Stimulated activated CD4-positive, alpha-beta T cell treated with anti-CD3 and anti-CD28 coated beads, Interleukin-12 subunit alpha, Interleukin-12 subunit beta, amount 100 ng/mL, for 4 hours (primary cell): ENCODE measurements at places on chromosomes 4 and X.

GRCh38 chr4:128517096-128517738 lies 229.6 kb upstream of the PGRMC2 start:
- DNase-seq, result no peak

DNA sequence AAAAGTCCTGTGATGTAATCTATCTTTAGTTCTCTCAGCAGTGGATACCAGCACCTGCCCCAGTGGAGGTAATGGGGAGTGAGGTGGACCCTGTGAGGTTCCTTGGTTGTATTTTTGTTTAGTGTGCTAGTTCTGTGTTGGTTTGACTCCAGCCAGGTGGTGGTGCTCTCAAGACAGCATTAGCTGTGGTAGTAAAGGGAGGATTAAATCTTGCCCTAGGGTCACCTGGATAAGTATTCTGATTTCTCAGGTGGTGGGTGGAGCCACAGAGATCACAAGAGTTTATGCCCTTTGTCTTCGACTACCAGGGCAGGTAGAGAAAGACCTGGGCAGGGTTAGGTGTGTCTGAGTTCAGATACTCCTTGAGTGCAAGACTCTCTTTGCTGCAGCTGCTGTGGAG lies 176.3 kb upstream of the EDA2R start:
- no peak for DNase-seq

- no peak for DNase-seq
These were observed 840 bp upstream of the RPL34 start for GRCh38 chr4:108619372-108620100.

GRCh38 chr4:96775501-96775900 lies 935.6 kb downstream of the PDHA2 start:
- DNase-seq, result no peak

GRCh38 chr4:152535360-152535902 lies 461 bp downstream of the FBXW7 start:
- peak; percentile 24 for DNase-seq

- peak; percentile 62 for DNase-seq
These were observed 45.6 kb downstream of the SMARCA5 start for GRCh38 chr4:143558823-143559756.

DNA sequence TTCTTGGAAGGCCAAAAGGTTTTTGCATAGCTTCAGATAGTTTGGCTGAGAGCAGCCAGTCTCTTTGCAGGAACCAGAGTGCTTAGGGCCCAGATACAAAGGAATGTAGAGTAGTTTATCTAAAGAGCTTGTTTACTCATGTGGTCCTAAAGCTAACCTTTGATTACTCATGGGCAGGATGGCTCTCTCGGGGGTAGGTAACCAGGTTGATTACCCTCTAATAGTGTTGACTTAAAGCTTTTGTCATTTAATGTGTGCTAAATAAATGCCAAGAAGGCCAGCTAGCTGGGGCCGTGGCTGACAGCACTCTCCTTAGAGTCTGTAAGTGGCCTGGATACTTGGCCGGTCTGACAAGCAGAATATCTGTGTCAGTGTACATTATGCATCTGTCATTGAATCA lies 69.7 kb upstream of the MAGEB16 start:
- no peak for DNase-seq

GRCh38 chrX:155819966-155820491 lies 61.1 kb upstream of the VAMP7 start:
- peak; percentile 8 for DNase-seq

DNA sequence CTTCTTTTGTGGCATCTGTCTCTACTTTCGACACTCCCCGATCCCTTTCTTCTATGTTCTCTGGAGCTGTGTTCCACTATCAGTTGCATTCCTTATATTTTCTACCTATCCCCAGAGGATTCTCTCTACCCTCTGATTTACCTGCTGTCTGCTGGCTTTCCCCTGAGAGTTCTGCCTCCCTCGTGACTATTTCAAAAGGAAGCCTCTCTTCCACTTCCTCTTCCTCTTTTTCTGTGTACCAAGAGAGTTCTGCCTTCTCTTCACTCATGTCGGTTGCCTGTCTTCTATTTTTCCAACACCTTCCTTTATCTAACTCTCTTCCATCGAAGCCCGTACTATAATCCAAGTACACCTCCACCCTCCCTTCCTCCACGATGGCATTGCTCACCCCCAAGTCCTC lies 631.7 kb downstream of the SMARCA1 start:
- DNase-seq, result no peak

GRCh38 chrX:154123241-154124219 lies 20.5 kb upstream of the OPN1LW start:
- DNase-seq, result no peak

DNA sequence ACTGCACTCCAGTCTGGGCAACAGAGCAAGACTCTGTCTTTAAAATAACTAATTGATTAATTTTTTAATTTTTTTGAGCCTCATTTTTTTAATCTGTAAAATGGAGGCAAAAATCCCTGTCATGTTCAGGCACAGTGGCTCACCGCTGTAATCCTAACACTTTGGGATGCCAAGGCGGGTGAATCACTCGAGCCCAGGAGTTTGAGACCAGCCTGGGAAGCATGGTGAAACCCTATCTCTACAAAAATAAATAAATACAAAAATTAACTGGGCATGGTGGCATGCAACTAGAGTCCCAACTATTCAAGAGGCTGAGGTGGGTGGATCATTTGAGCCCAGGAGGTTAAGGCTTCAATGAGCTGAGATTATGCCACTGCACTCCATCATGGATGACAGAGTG lies 15.4 kb downstream of the AMTN start:
- no peak for DNase-seq

DNA sequence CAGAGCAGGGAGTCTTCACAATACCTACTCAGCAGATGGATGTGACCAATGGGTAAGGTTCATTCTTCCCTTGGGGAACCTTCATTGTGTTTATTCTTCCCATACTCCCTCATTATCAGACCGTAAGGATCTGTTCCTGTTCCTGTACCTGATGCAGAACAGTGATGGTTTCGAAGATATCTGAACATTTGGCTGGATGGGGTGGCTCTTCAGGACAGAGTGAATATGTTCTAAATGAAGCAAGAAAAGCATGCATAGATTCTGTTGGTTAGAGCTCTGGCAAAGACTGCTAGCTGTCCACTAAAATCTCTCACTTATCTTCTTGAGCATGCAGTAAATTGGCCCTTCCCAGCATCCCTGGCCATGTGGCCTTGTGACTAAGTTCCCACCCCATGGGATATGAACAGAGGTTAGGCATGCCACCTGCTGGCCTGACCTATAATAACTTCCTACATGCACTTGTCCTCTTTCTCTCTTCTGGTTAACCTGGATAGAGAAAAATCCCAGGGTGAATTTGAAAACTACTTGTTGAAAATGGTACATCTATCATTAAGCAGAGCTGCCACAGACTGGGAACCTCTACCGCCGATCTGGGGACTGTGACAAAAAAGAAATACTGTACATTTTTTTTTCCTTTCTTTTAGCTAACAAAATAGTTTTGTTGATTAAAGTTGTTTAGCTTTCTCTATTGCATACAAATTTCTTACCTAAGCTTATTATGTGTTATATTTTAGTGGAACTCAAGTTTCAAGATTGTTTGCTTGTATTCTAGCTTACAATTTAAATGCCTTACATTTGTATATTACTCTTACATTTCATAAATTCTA lies 60.0 kb upstream of the BANK1 start:
- DNase-seq, result peak; percentile 23

- DNase-seq, result no peak
These were observed 31.5 kb upstream of the GLRA3 start for GRCh38 chr4:174860588-174860987.

DNA sequence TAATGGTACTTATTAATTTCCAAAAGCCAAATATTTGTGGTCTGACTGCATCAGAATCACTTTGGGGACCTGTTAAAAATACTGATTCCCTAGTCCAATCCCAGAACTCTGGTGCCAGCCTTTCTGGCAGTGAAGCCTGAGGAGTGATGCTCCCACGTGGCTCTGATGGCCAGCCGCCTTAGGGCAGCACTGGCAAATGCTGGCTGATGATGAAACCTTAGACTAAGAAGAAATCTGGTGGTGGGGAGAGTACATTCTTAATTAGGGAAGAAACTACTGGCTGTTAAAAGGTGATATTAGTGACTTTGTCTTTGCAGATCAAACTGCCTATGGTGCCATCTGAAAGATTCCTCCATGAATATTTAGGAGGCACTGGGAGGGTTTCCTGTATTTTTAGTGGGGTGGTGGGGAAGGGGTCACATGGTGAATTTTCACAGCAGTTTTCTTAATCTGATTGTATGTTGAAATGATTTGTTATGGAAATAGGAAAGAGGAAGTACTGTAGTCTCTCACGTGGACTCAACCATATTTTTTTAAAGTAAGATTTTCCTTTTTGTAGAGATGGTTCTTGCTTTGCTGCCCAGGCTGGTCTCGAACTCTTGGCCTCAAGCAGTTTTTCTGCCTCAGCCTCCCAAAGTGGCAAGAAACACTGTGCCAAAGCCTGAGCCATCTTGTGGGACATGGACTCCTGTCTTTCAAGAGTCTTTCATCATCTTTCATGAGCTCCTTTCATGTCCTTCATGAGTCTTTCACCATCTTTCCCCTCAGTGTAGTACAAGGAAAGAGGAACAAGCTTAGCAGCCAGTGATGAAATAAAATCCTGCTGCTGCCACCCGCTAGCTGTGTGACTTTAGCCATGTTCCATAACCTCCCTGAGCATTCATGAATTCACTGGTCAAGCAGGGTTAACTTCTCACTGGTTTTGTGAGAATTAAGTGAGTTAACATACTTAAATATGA lies 90.8 kb downstream of the ZNF330 start:
- DNase-seq, result no peak

- DNase-seq, result no peak
These were observed 40.4 kb downstream of the MAP7D3 start for GRCh38 chrX:136210806-136211205.

DNA sequence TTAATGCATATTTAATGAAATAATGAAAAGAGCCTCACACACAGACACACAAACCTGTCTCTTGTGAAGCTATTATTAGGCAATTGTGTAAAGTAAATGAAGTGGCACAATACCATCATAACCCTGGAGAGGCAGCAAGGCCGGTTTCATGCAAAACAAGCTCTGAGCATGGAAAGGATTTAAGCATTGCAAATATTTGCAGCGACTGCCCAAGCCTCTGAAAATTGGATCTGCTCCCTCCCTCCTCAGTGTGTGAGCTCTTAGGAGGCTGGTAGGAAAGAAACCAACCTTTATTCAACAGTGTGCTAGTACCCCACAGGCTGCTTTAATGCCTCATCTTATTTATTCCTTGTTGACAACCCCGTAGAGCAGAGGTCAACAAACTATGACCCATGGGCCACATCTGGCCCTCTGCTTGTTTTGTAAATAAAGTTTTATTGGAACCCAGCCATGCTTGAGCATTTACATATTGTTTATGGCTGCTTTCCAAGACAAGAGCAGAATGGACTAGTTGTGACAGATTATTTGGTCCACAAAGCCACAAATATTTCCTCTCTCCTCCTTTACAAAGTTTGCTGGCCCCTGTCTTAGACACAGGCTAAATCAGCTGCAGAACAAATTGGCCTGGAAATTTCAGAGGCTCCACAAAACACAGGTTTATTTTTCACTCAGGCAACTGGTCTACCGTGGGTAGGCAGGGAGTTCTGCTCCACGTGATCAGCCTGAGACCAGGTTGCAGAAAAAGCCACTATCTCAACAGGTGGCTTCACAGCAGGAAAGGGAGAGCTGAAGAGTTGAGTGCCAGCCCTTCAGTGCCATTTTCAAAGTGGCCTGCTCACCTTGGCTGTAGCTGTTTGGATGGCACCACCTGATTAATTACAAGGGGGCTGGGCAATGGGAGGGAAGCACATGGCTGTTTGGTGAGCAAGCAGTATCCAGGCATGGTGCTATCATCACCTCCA lies 16.8 kb downstream of the RS1 start:
- no peak for DNase-seq

- no peak for DNase-seq
These were observed 7.3 kb downstream of the TREX2 start for GRCh38 chrX:153438532-153438931.

GRCh38 chr4:78372355-78372988 lies 179.1 kb upstream of the ANXA3 start:
- no peak for DNase-seq

GRCh38 chr4:101464596-101464995 lies 117.3 kb upstream of the PPP3CA start:
- DNase-seq, result no peak

DNA sequence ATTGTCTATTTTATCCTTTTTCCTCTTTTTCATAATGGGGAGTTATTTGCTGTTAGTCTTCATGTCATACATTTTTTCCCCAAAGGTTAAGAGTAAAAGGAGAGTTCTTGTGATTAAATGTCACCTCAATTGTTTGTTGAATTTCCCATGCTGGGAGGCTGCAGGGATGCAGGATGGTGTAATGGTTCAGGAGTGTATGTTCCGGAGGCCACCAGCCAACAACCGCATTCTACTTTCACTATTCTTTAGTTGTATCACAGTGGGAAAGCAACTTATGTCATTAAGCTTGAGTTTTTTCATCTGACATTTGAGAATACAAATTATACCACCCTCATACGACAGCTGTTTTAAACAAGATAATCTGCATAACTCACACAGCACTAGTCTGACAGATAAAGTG lies 15.4 kb downstream of the AFP start:
- no peak for DNase-seq

DNA sequence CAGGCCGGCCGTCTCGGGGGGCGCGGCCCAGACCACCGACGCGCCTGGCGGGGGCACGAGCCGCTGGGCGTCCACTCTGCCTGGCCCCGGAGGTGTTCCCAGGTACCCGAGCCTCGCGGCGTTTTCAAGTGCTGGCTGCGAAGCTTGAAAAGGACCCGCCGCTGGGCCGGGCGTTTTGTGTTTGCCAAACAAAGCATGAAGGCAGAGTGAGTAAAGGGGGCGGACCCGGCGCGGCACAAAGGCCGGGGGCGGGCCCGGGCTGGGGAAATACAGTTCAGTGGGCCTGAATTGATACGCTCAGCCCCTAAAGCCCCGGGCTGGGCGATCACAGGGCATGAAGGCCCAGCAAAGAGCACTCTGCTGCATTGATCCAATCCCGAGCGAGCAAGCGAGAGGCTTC lies 65.4 kb downstream of the SOX3 start:
- DNase-seq, result no peak

GRCh38 chr4:22514001-22514400 lies 1.9 kb downstream of the ADGRA3 start:
- no peak for DNase-seq

DNA sequence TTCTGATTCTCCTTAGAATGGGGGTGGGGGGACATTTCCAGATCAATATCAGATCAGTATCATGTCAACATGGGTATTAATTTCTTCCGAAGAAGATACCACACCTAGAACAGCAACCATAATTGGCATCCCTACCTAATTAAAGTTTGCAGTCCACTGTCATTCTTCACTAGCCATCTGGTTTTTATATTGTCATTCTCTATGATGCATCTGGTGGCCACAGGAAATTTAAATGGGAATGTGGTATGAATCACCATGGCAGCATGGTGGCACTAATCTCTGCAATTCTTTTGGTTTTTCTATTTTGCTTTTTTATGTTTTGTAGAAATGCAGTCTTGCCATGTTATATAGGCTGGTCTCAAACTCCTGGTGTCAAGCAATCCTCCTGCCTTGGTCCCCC lies 16.6 kb upstream of the UBE2D3 start:
- DNase-seq, result no peak

DNA sequence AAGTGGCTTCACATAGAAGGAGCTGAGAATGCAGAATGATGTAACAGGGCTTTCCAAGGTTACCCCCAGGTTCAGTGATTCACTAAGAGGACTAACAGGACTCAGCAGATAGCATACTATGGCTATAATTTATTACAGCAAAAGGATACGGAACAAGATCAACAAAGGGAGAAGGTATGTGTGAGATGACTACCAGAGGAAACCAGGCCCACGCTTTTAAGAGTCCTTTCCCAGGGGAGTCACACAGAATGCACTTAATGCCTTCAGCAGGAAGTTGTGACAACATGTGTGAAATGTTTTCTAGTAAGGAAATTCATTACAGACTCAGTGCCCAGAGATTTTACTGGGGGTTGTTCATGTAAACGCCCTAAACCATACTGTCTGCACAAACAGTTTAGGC lies 373.6 kb upstream of the MAGEB2 start:
- DNase-seq, result no peak
